ENCODE measurements at places on chromosomes 11 and 22.

- H3K27ac ChIP-seq, result no peak overlapping the region
- peak overlapping the region; percentile 47 for H3K4me3 ChIP-seq
- H3K4me1 ChIP-seq, result peaks cover 35% of the 10 kb centered on the region
- no peak for DNase-seq
- no peaks in the 10 kb centered on the region for H3K27me3 ChIP-seq
- H3K36me3 ChIP-seq, result peaks cover 10% of the 10 kb centered on the region
Measured at GRCh38 chr11:925158-925495, 543 bp upstream of the AP2A2 start.

DNA sequence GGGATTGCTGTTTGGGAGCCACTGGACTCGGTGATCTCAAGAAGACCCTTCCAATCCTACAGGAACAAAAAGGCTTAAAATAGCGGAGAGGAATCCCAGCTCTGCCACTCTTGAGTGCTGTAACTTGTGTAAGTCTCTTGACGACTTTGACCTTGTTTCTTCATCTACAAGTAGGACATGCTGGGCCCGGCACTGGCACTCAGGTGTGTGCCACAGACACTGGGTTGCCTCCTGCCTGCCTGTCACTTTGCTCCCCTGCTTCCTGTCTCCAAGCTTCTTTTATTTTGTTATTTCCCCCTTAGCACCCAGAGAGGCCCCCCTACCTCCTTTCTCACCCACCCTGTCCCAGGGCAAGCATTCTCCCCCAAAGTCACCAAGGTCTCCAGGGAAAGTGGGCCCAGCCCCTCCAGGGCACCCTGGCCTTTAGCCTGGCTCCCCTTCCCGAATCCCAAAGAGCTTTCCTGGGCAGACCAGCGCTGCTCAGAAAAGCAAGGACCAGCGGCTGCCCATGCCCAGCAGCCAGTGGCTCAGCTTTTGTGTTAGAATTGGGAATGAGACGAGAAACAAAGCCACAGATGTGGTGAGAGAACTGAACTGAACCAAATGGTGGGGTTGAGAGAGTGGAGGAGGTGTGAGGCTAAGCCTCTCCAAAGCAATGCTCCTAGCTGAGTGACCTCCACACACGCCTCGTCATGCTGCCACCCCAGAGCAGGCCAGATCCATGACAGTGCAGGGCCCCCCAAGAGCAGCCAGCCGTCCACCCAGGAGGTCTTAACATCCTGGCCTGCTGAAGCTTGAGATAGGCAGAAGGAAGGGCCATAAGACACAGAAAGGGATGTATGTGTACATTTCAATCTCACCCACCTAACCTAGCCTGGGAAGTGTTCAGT lies 4.5 kb downstream of the TRIM29 start:
- no peak for DNase-seq
- no peaks in the 10 kb centered on the region for H3K4me1 ChIP-seq
- peaks cover 50% of the 10 kb centered on the region for H3K27me3 ChIP-seq
- H3K36me3 ChIP-seq, result no peaks in the 10 kb centered on the region

- DNase-seq, result peak; percentile 27
- H3K27ac ChIP-seq, result peak overlapping the region; percentile 17
- H3K27me3 ChIP-seq, result no peaks in the 10 kb centered on the region
- H3K36me3 ChIP-seq, result no peaks in the 10 kb centered on the region
- H3K4me1 ChIP-seq, result peaks cover 7% of the 10 kb centered on the region
Measured at GRCh38 chr11:115193914-115194801, 310.1 kb downstream of the CADM1 start.

- no peak overlapping the region for H3K27ac ChIP-seq
- H3K36me3 ChIP-seq, result no peaks in the 10 kb centered on the region
- peaks cover 16% of the 10 kb centered on the region for H3K4me1 ChIP-seq
- peak overlapping the region; percentile 38 for H3K4me3 ChIP-seq
Measured at GRCh38 chr11:120168960-120169681, 31.2 kb upstream of the TRIM29 start.

- no peak overlapping the region for H3K4me3 ChIP-seq
- no peaks in the 10 kb centered on the region for H3K36me3 ChIP-seq
- H3K27me3 ChIP-seq, result no peaks in the 10 kb centered on the region
- H3K27ac ChIP-seq, result peak overlapping the region; percentile 63
- no peak for DNase-seq
Measured at GRCh38 chr22:31247726-31248125, 35.6 kb downstream of the LIMK2 start.

GRCh38 chr11:65113361-65113756 lies 1.7 kb downstream of the TM7SF2 start:
- peaks cover 38% of the 10 kb centered on the region for H3K36me3 ChIP-seq
- peaks cover 46% of the 10 kb centered on the region for H3K4me1 ChIP-seq
- no peaks in the 10 kb centered on the region for H3K27me3 ChIP-seq
- peak overlapping the region; percentile 59 for H3K4me3 ChIP-seq

DNA sequence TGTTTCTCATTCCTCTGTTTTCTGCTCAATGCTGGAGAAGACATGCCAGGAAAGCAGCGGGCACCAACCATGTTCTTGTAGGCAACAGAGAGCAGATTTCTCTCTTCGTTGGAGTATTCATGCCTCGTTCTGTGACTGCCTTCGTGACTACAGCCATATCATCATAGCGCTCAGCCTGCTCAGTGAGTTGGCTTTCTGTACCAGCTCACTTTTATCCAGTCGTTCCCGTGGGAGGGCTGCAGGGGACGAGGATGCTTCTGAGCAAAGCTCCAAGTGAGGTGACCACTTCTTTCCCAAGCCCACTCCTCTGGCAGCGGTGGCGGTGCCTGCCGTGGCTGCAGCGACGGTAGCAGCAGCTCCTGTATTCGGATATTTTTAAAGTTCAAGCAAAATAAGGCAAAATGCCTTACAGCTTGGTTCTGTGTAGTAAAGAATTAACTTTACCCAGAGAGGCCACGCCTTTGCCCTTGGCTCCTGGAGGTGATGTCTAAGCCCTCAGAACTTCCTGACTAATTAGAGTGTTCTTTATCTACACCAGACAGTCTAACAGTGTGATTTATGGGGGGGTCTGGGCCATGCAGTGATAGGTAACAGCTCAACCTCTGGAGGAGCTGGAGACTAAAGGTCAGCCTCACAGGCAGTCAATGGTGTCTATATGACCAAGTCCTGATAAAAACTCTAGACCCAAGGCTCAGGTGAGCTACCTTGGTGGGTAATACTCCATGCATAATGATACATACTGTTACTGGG lies 35.3 kb downstream of the LDHAL6A start:
- H3K36me3 ChIP-seq, result peaks cover 74% of the 10 kb centered on the region
- peaks cover 2% of the 10 kb centered on the region for H3K4me1 ChIP-seq
- H3K27me3 ChIP-seq, result no peaks in the 10 kb centered on the region
- DNase-seq, result no peak
- no peak overlapping the region for H3K4me3 ChIP-seq

GRCh38 chr11:76795290-76795935 lies 12.3 kb downstream of the TSKU start:
- peaks cover 36% of the 10 kb centered on the region for H3K36me3 ChIP-seq
- no peak for DNase-seq
- no peak overlapping the region for H3K4me3 ChIP-seq
- H3K4me1 ChIP-seq, result peaks cover 48% of the 10 kb centered on the region

GRCh38 chr11:118657709-118658428 lies 21.6 kb downstream of the TREH start:
- peaks cover 36% of the 10 kb centered on the region for H3K4me1 ChIP-seq
- H3K27ac ChIP-seq, result peak overlapping the region; percentile 38
- no peak overlapping the region for H3K4me3 ChIP-seq
- DNase-seq, result no peak

DNA sequence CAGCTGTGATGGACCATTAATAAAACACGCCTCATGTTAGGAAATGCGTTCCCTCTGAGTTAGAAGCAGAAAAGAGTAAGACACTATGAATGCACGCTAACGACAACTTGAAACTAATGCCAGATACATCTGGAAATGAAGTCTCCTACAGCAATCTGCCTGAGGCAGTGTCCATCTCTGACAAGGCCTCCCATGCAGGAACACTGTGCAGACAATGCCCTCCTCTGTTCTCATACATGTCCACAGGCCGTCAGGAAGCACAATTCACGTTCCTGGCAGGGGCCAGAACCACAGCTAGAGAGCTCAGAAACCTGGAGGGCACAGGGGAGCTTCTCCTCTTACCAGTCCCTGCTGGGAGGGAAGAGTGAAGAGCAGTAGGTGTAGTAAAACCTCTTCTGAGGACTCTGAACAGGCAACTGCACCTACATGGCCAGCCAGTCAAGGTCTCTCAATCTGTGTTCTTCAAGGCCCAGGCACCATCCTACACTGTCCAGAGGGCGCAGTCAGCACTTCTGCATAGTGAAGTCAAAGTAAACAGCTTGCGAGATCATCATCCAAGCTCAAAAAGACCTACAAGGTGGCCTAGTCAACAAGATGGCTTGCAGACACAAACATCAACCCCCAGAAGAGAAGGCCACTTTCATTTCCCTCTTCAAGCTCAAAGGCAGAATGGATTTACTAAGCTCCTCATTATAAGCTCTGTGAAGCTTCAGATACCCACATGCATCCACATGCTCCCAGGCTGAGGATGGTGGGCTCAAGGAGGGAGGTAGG lies 41.5 kb upstream of the CYP2D6 start:
- H3K4me1 ChIP-seq, result peaks cover 30% of the 10 kb centered on the region
- no peak overlapping the region for H3K4me3 ChIP-seq
- H3K27me3 ChIP-seq, result no peaks in the 10 kb centered on the region

- H3K4me3 ChIP-seq, result no peak overlapping the region
- no peaks in the 10 kb centered on the region for H3K27me3 ChIP-seq
- no peaks in the 10 kb centered on the region for H3K36me3 ChIP-seq
- H3K27ac ChIP-seq, result no peak overlapping the region
- DNase-seq, result no peak
- H3K4me1 ChIP-seq, result no peaks in the 10 kb centered on the region
Measured at GRCh38 chr11:7300281-7300680, 48.6 kb downstream of the SYT9 start.

DNA sequence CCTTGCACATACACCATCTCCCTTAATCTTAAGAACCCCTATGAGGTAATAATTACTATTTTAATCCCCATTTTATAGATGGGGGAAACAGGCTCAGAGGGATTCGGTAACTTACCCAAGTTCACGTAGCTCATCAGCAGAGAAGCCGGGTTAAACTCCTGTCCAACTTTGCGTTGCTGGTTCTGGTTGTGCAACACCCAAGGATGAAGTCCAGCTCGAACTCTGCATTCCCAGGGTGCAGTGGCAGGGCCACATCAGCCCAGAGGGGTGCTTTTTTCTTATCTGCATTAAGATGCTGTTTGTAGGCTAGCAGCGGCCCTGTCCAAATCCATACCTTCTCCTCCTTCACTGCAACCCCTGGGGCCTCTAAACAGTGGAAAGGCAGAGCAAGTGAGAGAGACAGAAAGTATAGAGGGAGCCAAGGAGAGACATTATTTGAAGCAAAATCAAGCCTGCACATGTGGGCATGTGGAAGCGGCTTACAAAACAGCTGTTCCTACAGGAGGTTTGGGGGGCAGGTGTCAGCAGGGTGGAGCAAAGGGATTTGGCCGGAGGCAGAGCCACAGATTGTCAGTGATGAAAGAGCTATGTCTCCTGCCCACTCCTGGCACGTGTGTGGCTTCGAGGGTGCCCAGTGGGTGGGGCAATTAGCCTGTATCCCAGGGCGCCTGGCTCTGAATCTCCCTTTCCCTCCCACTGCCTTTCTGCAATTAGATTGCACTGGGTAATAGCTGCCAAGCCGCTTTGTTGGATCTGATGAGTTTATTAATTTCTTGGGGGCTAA lies 129.5 kb upstream of the TBCEL start:
- H3K27me3 ChIP-seq, result peaks cover 52% of the 10 kb centered on the region
- H3K4me3 ChIP-seq, result no peak overlapping the region
- DNase-seq, result no peak
- no peaks in the 10 kb centered on the region for H3K36me3 ChIP-seq
- peaks cover 2% of the 10 kb centered on the region for H3K4me1 ChIP-seq
- H3K27ac ChIP-seq, result no peak overlapping the region

GRCh38 chr11:57801183-57801485 lies 39.5 kb downstream of the CTNND1 start:
- H3K36me3 ChIP-seq, result peaks cover 63% of the 10 kb centered on the region
- H3K4me3 ChIP-seq, result no peak overlapping the region
- H3K27ac ChIP-seq, result no peak overlapping the region
- H3K27me3 ChIP-seq, result no peaks in the 10 kb centered on the region
- no peak for DNase-seq
- H3K4me1 ChIP-seq, result peaks cover 3% of the 10 kb centered on the region

DNA sequence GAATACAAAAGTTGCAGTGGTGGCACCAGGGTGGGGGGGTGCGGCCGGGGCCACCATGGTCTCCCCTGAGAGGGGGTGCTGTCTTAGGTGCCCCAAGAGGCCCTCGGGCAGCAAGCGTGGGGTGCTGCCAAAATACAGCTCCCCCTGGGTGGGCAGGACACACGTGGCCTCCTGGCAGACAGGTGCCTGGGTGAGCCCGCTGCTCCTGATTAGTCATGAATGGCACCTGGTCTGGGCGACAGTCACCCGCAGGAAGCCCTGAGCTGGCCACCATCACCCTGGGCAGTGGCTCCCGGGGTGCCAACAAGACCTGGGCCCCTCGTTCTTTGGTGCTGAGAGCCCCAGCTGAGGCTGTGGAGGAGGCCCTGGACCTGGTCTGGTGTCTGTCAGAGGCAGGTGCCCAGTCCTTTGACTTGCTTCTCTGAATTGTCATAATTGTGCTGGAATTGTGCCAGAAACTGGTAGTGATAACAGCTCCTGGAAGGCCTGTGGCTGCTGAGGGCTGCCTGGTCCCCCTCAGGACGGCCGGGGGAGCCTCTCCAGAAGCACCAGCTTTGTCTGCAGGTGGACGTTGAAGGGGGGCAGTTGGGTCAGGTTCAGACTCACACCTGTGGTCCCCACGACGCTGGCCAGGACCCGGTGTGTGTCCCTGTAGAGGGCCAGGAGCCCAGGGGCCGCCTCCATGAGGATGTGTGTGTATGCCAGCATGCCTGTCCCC lies 14.8 kb downstream of the ALG12 start:
- H3K4me1 ChIP-seq, result peaks cover 2% of the 10 kb centered on the region
- H3K36me3 ChIP-seq, result peaks cover 78% of the 10 kb centered on the region
- no peaks in the 10 kb centered on the region for H3K27me3 ChIP-seq
- no peak for DNase-seq

GRCh38 chr11:132872211-132872610 lies 660.1 kb downstream of the OPCML start:
- no peak overlapping the region for H3K4me3 ChIP-seq
- H3K36me3 ChIP-seq, result no peaks in the 10 kb centered on the region
- H3K27ac ChIP-seq, result no peak overlapping the region
- DNase-seq, result no peak
- no peaks in the 10 kb centered on the region for H3K27me3 ChIP-seq
- H3K4me1 ChIP-seq, result no peaks in the 10 kb centered on the region

DNA sequence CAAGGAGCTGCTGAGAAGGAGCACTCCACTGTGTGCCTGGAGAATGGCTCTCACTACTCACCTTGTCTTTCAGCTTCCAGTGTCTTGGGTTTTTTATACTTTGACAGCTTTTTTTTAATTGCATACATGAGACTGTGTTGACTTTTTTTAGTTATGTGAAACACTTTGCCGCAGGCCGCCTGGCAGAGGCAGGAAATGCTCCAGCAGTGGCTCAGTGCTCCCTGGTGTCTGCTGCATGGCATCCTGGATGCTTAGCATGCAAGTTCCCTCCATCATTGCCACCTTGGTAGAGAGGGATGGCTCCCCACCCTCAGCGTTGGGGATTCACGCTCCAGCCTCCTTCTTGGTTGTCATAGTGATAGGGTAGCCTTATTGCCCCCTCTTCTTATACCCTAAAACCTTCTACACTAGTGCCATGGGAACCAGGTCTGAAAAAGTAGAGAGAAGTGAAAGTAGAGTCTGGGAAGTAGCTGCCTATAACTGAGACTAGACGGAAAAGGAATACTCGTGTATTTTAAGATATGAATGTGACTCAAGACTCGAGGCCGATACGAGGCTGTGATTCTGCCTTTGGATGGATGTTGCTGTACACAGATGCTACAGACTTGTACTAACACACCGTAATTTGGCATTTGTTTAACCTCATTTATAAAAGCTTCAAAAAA lies 72.6 kb downstream of the NCAPD3 start:
- no peak overlapping the region for H3K27ac ChIP-seq
- DNase-seq, result no peak
- H3K36me3 ChIP-seq, result peaks cover 82% of the 10 kb centered on the region
- no peaks in the 10 kb centered on the region for H3K27me3 ChIP-seq

All from mesenchymal stem cell (in vitro differentiated cells and primary cell).